ENCODE measurements at places on chromosomes 5 and 9.

DNA sequence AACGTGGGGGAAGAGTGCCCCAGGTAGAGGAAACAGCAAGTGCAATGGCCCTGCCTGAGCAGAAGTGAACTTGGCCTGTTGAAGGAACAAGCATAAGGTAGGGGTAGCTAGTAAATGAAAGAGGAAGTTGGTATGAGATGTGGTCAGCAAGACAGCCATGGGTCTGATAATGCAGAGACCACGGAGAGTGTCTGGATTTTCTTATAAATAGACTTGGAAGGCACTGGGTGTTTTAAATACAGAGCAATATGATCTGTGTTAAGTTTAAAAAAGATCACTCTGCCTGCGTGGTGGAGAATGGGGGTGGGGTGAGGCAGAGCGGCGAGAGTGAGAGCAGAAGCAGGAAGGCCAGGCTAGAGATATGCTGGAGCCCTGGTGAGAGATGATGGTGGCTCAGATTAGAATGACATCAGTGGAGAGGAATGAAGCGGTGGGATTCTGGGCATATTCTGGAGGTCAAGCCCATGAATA, 4.2 kb downstream of the ADAM19 start:
- DNase-seq, result no peak

- no peak for DNase-seq
Measured at GRCh38 chr5:172096207-172096940, 89.9 kb upstream of the FBXW11 start.

DNA sequence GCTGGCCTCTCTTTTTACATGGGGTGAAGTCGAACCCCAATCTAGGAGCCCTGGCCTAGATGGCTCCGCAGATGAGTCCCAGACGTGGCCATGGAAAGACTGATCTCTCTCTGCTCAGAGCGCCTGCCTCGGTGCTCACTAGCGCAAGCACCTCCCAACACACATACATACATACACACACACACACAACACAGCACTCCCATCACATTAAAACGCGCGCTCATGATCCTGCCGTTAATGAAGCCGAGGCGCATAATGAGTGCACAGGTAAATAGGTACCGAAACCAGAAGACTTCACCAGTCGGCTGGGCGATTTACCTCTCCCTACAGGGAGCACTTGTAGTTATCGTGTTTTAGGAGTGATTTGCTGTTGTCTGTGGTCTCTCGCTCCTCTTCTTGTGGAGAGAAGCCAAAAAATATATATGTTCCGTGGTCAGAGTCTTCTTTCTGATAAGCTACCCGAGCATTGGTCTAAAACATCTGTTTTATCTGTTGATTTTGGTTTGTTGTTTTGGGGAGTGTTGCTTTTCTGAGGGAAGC, 207.7 kb downstream of the MEF2C start:
- peak; percentile 53 for DNase-seq

GRCh38 chr9:859251-859650, 17.8 kb downstream of the DMRT1 start:
- DNase-seq, result no peak

GRCh38 chr5:21126236-21126635, 1138.2 kb upstream of the CDH18 start:
- no peak for DNase-seq

DNA sequence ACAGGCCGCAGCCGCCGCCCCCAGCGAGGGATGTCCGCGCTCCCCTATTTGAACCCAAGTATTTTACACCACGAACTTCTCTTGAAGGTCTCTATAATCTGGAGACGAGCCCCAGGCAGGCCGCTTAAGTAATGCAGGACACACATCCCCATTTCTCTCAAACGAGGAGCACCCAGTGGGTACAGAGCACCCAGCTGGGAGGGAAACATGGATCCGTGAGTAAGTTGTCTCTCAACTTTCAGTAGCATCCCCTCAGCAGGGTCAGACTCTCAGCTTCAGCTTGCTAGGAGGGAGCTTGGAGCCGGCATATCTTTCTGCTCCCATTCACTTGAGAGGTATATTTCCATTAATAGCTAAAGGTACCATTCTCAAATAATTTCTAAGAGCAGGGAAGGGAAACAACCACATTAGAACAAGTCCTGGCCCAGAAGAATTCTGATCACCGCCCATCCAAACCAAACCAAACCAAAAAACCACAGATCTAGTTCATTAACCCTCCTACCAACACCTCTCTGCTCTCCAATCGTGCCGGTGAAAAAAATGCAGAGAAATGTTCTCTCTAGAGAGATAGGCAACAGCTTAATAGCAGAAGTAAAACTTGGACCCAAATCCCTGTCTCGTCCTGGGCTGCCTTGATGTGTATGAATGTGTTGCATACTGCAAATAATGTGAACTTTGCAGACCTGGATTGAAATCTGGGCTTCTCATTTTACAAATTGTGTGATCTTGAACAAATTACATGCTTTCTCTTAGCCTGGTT, 910 bp downstream of the TDRD7 start:
- DNase-seq, result no peak

DNA sequence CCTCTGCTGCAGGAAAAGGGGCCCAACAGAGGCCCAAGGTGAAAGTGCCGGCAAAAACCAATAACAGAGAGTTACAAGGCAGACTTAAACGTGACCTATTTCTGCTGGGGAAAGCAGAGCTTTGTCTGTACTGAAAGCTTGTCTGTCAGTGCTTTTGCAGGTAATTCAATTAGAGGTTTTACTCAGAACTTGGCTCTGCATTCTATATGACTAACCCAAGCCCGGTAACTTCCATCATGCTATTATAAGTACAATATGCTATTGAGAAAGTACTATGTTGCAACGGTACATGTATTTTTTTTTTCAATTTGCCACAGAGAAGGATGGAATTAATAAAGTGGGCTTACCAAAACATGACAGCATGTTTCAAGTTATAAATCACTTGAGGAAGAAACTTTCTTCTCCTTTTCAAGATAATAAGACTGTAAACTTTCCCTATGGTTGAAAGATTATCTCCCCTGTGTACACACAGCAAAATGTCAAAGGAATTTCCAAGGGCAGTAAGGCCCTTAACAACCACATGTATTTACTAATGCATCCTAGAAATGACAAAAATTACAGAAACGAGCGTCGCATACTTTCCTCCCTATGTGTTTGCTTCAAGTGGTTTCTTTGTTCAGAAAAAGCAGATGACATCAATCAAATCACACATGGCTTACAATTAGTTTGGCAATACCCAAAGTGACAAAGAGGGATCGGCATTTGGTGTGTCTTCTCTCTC, 282.4 kb downstream of the EFNA5 start:
- no peak for DNase-seq

- peak; percentile 41 for DNase-seq
Measured at GRCh38 chr5:140131967-140132409, 6.3 kb downstream of the IGIP start.

DNA sequence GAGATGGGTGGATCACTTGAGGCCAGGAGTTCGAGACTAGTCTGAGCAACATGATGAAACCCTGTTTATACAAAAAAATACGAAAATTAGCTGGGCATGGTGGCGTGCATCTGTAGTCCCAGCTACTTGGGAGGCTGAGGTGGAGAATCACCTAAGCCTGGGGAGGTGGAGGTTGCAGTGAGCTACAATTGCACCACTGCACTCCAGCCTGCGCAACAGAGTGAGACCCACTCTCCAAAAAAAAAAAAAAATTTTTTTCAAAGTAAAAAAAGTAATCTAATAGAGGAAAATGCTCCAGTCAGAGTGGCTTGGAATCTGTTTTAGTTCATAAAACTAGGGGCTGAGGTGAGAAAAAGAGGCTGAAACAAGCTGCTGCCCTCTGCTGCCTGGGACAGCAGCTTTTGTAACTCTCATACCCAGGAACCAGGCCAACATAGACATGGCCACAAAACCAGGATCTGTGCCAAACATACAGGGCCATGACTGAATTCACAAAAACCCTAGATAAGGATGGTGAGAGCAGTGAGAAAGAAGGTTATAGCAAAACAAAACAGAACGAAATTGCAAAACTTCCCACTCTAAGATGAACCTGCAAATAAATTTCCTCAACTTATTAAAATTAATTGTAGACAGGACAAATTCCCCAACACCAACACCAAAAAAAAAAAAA, 13.1 kb upstream of the DCAF12 start:
- no peak for DNase-seq

DNA sequence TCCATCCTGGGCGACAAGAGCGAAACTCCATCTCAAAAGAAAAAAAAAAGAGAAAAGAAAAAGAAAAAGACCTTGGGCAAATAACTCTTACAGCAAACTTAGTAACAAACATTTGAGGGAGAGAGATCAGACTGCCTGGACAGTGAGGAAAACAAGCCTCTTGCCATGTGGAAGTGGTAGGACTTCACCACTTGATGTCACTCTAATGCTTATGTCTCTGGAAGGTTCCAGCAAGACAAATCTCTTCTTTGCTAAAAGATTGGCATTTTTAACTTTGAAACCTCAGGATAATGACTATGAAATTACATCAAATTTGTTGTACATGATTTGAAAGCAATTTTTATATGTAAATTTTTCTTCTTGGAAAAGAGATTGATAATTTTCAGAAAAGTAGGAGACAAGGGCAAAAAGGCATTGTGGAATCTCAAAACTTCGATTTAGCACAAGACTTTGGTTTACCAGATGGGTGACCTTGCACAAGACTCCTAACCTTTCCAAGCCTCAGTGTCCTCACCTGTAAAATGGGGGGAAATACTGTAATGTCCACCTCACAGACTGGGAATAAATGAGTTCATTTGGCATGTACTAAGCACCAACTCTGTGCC, 5.4 kb downstream of the ACTL7B start:
- no peak for DNase-seq

- no peak for DNase-seq
Measured at GRCh38 chr5:68531970-68532369, 316.4 kb downstream of the PIK3R1 start.

Data from WERI-Rb-1 (cell line).